ENCODE measurements at places on chromosomes 13 and 19.
A peak's percentile ranks its signal among the peaks of the same experiment; 100 is the strongest.

DNA sequence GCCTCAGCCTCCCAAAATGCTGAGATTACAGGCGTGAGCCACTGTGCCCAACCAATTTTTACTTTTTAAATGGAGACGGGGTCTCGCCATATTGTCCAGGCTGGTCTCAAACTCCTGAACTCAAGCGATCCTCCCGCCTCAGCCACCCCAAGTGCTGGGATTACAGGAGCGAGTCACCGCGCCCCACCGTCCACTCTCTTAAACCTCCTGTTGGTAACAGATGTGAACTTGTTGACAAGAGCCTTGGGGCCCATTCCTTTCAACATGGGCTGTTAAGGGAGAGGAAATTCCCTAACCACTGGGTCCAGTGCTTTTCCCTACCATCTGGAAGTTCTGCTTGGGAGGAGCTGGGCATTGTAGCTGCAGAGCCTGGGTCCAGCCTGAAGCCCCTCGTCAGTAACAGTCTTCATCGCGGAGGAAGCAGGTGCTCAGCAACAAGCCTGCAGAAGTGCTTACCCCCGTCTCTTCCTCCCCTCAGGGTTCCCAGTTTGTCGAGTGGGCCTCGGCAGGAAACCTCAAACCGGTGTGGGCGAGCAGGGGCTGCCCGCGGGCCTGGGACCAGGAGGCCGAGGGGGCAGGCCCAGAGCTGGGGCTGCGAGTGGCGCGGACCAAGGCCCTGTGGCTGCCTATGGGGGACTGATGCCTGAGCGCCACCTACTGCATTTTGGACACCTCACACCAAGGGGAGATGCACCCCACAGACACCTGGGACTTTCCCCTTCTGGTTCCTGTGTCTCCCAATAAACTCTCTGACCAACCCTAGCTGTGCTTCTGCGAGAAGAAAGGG, 4.0 kb upstream of the FLT3LG start:
- peak; percentile 96 for DNase-seq

DNA sequence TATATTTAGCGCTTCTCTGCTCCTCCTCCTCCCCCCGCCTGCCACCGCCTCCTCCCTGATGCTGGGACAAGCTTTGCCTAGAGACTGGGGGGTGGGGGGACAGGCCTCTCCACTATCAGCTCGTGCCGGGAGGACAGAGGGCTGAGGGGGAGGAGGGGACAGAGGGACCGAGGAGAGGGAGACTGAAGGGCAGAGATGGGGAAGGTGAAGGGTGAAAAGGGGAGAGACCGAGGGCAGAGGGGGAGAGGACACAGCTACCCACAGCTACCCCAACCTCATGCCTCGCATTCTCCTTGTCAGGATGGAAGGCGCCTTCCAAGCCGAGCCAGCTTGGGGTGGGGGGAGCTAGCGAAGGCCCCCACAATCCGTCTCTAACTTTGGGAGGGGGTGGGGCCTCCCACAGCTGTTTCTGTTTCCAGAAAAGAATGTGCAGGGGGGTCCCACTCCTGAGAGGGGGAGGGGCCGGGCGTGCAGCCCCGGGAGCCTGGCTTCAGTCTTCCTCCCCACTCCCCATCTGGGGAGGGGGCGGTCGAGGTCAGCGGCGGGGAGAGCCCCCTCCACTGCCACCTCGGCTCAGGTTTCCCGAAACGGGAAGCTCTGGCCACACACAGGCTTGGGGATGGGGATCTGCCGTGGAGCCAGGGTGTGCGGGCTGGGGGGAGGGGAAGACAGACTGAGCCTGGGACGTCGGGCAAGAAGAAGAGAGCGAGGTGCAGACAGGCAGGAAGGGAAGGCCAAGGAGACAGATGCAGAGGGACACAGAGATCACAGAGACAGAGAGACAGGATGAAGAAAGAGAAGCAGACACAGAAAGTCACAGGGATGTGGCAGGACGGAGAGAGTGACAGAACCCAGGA, 1.6 kb downstream of the DACT3 start:
- DNase-seq: peak; percentile 17

GRCh38 chr13:31947105-31947504, 84.5 kb upstream of the FRY start:
- no peak for DNase-seq

GRCh38 chr13:105920370-105920769, 615.1 kb downstream of the EFNB2 start:
- DNase-seq: no peak

DNA sequence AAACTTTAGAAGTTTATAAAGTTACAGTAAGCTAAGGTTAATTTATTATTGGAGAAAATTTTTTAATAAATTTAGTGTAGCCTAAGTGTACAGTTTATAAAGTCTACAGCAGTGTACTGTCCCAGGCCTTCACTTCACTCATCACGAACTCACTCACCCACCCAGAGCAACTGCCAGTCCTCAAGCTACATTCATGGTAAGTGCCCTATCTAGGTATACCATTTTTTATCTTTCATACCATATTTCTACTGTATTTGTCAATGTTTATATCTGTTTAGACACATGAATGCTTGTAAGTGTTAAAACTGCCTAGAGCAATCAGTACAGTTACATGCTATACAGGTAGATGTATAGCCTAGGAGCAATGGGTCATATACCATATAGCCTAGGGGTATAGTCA, 12.5 kb downstream of the INTS6 start:
- DNase-seq: no peak

DNA sequence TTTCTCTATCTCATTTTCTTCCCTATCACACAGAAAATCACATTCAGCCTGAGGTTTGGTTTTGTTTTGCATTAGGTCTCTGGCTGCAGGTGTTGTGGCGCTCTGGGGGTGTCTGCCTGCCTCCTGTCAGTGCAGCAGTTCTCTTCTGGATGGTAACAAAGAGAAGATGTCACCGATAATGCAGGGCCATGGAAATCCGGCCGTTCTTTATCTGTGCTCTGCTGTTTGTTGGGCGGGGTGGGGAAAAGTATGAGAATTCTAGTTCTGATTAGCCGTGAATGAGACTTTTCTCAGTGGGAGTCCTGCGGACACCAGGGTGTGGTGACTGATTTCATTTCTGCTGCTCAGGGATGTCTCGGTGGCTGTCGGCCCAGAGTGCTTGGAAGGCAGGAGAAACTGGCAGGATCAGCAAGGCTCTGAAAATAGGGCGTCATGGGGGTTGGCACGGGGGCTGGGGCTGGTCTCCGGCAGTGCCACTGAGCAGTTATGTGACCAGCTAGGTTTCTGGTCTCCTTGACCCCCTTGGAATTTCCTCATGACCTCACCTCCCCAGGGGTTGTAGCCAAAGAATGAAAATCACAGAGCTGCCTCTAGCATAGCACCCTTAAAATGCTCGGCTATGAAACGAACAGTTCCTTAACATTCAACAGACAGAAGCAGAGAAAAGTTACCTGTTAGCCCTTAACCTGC, 5.0 kb downstream of the RNF113B start:
- no peak for DNase-seq

GRCh38 chr19:14164724-14165493, 28.5 kb upstream of the ASF1B start:
- no peak for DNase-seq

DNA sequence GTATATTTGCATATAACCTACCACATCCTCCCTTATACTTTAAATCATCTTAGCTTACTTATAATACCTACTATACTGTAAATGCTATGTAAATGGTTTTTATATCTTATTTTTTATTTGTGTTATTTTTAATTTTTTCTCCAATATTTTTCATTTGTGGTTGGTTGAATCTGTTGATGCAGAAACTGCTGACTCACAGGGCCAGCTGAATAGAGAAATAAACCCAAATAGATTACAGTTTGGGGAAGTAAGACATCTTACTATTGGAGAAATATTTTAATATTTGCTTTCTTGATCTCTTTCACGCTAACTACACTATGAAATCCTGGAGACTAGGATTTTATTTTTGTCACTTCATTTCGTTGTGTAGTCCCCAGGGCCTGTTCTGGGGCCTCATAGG, 7.1 kb downstream of the SMAD9 start:
- no peak for DNase-seq

DNA sequence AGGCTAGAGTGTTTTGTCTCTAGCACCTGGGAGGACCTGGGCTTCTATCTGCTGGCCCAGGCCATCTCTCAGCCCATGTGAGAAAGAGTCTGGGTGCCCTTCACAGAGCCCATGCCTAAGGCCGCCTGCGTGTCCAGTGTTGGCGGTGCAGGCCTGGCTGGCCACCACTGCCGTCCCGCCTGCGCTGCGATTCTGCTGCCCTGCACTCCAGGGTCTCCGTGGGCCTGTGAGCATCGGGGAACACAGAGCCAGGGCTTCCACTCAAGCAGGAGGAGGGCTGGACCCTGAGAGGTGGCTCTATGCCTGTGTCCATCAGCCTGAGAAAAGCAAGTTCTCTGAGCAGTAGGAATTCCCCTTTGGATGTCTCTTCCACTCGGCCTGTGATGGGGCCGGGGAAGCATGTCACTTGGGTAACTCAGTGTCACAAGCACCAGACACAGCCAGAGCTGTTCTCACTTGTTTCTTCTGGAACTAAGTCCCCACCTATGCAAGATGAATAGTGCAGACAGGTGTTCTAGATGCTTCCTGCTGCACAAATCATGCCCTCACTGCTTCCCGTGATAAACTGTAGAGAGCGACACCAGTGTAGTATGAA, 93.9 kb downstream of the RAB20 start:
- no peak for DNase-seq
